Activated naive CD4-positive, alpha-beta T cell treated with Interleukin-2 at 50 U/mL for 16 hours (primary cell): ENCODE measurements at places on chromosomes 1 and 21.
A peak's percentile ranks its signal among the peaks of the same experiment; 100 is the strongest.

DNA sequence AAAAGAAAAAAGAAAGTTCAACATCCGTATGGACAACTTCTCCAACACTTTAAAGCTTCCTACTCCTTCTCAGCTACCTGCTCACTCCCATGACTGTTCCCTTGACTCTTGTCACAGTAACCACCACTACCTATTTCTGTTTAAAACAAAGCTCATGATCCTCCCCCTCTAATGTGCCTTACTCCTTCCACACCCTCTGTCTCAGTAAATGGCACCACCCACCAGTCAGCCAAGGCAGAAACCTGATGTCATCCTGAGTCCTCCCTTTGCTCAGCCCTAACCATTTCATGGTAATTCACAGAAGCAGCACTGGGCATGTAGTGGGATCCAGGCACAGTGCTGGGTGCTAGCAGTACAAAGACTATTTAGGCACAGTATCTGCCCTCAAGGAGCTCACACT is 63.0 kb upstream of the PPM1J start:
- no peak for DNase-seq

- DNase-seq, result peak; percentile 84
Measured at GRCh38 chr1:226634166-226634588, 85.6 kb downstream of the STUM start.

- DNase-seq, result no peak
Measured at GRCh38 chr21:34054259-34054658, 19.1 kb upstream of the MRPS6 start.

DNA sequence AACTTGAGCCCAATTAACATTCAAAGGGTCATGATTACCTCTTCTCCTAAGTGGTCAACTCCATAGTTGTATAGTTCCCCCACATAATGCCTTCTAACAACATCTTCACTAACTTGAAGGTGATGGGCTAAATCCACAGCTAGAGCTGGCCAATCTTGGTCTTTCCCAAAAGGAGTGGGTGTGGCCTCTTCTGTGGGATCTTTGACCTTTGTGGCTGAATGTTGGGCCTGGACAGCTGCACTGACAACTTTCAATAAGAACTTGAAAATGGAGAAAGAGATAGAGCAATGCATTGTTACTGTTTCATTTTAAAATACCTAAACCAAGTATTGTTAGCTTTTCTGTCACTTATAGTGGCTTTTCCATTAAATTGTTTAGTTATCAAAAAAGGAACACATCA is 59.2 kb downstream of the IARS2 start:
- no peak for DNase-seq

DNA sequence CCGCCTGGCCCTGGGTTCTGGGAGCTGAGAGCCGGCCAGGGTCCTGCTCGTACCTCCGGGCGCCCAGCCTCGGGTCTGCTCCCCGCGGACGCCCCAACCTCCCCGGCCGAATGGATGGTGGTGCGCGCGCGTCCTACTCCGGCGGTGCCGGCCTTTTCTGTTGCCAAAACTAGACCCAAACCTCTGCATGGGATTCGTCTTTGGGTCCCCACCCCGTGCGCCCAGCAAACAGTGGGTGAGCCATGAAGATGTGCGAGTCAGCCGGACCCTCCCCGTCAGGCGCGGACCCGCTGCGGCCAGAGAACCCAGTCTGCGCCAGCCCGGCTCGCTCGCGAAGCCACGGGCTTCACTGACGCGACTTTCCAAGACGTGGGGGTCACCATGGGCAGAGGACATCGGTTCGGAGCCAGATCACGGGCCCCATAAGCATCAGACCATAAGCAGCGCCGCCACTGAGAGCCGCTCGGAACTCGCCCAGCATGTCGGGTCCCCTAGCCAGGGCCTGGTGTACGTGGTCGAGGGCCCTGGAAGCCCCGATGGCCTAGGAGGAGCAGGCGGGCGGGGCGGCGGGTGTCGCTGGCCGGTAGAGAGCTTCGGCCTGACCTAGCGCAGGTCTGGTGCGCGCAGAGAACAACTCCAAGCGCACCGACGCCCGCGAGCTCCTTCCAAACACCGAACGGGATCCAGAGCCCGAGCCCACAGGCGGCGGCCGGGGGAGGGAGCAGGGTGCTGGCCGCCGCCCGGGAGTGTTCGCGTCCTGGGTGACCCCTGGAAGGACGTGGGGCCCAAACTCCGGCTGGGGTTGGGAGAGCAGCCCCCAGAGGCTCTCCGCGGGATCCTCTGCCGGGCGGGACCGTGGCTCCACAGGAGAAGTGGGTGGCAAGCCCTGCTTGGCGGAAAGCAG is 1.0 kb upstream of the TP73 start:
- no peak for DNase-seq

DNA sequence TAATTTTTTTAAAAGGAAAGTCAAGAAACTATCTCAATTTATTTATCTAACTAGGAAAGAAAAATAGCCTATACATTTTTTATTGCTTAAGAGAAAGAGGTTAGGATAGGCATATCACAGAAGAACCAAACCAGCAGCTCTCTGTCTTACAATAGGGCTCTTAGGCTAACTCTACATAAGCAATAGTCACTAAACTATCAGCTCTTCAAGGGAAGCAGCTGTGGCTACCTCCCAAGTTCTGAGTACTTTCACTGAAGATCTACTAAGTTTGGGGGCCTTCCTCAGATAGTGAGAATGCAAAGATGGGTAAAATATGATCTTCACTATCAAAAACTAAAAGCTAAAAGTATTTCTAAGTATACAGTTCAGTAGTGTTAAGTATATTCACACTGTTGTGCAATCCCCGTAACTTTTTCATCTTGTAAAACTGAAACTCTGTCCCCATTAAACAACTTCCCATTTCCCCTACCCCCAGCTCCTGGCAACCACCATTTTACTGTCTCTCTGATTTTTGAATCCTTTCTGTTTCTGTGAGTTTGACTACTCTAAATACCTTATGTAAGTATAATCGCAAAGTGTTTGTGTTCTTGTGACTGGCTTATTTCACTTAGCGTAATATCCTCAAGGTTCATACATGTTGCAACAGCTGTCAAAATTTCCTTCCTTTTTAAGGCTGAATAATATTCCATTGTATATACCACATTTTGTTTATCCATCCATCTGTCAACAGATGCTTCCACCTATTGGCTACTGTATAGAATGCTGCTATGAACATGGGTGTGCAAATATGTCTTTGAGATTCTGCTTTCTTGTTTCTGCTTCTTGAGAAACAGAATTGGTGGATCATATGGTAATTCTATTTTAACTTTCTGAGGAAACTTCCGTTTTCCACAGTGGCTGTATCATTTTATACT is 73.3 kb downstream of the ACBD6 start:
- DNase-seq, result no peak

GRCh38 chr1:201769966-201770365 is 59.0 kb upstream of the IPO9 start:
- no peak for DNase-seq

- DNase-seq, result peak; percentile 54
Measured at GRCh38 chr1:2212532-2213491, 15.3 kb upstream of the SKI start.

- no peak for DNase-seq
Measured at GRCh38 chr1:47584249-47584648, 146.4 kb downstream of the FOXD2 start.
